ENCODE measurements at places on chromosomes 7 and 10.

DNA sequence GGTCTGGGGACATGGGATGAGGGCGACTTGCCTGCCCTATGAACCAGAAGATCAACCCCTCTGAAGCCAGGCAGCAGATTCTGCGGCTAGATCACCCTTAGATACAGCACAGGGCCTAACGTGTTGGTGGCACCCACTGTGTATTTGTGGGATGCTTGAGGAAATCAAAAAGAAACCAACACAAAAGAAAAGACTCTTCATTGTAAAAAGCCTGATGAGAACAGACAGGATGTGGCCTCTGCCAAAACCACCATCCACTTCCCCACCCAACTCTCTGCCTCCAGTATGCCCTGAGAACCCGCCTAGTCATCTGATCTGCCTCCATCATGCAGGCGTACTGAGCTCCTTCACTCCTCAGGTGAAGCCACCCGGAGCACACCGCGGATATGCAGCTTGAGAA lies 97.2 kb upstream of the INSYN2A start:
- peak; percentile 60 for DNase-seq

GRCh38 chr7:16774294-16774693 lies 20.7 kb downstream of the TSPAN13 start:
- DNase-seq: no peak

GRCh38 chr10:128950916-128951275 lies 516.1 kb upstream of the MGMT start:
- DNase-seq: no peak

GRCh38 chr7:66957595-66958290 lies 36.7 kb downstream of the TMEM248 start:
- DNase-seq: no peak

GRCh38 chr10:103512591-103513379 lies 19.3 kb downstream of the NEURL1 start:
- no peak for DNase-seq

Data from CD8-positive, alpha-beta T cell (primary cell).